T-helper 17 cell (primary cell): ENCODE measurements at places on chromosomes 1 and 21.

DNA sequence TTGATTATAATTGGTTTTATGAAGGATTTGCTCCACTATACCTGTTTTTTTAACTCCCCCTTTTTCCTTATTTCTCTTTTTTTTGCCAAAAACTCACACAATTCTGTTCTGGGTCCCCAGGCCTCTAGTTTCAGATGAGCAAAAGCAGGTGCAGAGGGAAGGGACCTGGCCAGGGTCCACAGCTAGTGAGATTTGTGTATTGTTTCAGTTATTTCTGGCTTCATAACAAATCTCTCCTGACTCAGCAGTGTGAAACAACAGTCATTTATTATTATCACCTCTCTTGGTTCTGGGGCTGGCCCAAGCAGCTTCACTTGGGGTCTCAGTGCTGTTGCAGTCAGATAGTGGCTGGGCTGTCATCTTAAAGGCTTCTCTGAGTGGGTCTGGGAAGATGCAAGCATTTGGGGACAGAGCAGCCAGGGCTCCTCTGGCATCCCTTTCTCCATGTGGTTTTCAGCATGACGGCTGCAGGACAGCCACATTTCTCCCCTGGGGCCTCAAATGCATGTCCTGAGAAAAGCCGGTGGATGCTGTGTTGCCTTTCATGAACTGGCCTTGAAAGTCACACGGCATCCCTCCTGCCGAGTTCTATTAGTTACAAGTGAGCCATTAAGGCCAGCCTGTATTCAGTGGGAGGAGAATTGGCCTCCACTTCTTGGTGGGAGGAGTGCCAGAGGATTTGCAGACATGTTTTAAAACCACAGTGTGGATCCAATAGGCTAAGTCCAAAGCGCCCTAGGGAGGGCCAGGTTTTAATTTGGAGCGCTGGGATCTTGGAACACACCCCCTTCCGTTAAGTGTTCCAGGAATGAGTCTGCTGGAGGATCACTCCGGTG lies 137.1 kb downstream of the CAMTA1 start:
- no peak for DNase-seq

- no peak for DNase-seq
These were observed 10.8 kb upstream of the SMIM12 start for GRCh38 chr1:34870395-34870794.

- DNase-seq, result no peak
These were observed 215.3 kb upstream of the PTGFR start for GRCh38 chr1:78275456-78275855.

GRCh38 chr1:57989877-57990276 lies 556.6 kb downstream of the OMA1 start:
- DNase-seq, result no peak

GRCh38 chr21:19246018-19246417 lies 842.4 kb upstream of the TMPRSS15 start:
- DNase-seq, result no peak

- DNase-seq, result no peak
These were observed 36.5 kb downstream of the PUM1 start for GRCh38 chr1:31029026-31029425.

DNA sequence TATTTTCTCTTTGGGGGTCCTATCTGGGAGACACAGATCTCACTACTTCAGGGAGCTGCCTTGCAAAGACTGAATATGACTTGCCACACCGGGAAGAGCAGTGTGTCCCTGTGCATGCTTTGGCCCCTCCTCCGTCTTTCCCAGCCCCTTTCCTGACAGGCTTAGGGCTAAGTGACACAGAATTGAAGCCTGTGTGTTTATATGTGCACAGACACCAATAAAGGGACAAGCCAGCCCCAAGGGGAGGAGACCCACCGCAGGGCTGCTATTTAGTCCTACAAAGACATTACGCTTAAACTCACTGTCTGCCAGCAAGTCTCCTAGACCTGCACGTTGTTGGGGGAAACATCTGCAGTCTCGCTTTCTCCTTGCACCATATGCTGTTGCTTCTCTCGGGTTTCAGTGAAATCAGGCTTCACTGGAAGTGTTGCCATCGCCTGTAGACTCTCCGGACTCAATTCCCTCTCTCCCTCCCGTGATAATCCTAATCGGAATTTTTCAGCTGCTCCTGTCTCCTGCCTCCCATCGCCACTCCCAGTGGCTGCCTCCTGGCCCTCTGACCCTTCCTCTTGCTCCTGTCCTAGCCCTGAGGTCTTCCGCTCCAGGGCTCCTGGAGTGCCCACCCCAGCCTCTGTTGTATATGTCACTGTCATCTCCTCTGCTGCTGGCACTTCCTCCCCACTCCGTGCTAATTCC lies 58.5 kb upstream of the LRRC53 start:
- DNase-seq, result no peak

- no peak for DNase-seq
These were observed 37.4 kb upstream of the ZBTB40 start for GRCh38 chr1:22414244-22414751.

DNA sequence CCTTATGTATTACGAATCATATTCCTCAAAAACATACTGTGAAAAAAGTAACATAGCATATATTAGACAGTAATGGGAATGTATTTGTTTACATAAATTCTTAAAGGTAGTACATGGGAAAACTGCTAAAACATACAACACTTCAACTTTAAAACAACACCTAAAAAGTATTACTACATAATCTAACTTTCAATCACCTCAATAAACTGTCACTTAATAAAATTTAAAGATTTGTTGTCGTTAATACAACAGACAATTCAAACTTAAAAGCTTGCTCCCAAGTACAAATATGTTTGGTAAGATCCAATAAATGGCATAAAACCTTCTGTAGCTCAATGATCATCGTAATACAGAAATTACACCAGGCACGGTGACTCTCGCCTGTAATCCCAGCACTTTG lies 3.7 kb downstream of the ARID4B start:
- no peak for DNase-seq

DNA sequence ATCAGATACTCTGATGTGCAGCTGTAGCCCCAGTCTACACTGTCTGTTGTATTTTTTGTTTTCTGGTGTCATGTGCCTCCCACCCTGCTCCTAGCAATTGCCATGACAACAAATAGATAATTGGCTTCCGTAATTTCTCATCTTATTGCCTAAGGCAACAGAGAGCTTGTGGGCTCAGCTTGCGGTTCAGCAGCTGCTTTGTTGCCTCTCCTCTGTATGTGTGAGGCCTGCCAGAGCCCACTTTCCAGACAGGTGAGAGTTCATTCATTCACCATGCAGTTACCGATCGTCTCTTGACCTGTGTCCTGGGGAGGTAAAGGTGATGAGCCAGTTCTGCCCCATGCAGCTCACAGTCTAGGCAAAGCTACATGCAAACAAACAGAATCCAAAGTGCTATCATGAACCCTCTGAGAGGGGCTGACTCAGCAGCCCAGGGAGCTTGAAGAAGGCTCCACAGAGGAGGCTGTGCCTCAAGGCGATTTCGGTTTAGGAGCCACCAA lies 11.9 kb downstream of the LGALS8 start:
- DNase-seq, result no peak

- no peak for DNase-seq
These were observed 30.3 kb upstream of the MUTYH start for GRCh38 chr1:45370575-45370974.

- no peak for DNase-seq
These were observed 156.2 kb upstream of the CTTNBP2NL start for GRCh38 chr1:112239683-112240330.

DNA sequence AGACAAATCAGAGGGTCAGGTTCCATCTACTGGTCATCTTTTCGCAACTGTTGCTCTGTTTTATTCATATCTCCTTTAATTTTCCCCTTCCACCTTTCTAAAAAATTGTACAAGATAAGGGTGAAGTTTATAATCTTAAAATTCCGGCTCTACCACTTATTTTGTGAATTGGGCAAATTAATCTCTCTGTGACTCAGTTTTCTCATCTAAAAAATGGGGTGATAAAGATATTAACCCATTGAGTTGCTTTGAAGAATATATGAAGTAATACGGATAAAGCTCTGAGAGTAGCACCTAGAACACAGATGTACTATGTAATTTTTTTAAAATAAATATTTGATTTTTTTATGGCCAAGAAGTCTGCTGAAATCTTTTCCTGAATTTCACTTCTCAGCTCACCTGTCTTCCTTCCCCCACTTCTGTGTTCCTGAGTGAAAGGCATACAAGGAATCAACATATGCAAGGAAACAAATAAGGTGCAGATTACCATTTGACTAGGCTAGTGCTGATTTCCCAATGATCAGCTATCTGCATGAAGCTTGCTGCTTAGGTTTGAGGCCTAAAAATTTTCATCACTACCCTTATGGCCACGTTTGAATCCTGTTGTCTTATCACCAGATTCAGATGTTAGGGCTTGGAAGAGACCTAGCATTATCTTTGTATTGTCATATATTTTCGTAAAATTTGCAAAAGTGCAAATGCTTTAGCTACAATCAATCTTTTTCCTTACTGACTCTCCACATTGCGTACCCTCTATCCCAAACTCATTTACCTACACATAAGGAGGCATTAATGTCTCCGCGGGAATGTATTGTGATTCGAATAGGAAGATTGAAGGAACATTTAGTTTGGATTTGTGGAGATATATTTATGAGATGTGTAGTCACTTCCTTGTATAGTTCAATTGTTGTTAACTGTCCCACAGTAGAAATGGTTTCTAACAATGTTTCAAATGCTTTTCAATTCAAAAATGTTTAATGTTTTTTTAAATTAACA lies 718.3 kb upstream of the PTBP2 start:
- DNase-seq, result no peak
